EH (cell line): ENCODE measurements at places on chromosomes 11 and 22.

GRCh38 chr22:39545386-39546365 is 13.1 kb upstream of the RPS19BP1 start:
- peak; percentile 22 for DNase-seq

- no peak for DNase-seq
Measured at GRCh38 chr11:76250520-76251225, 44.4 kb upstream of the WNT11 start.

- DNase-seq, result no peak
Measured at GRCh38 chr11:17073370-17074027, 4.0 kb downstream of the RPS13 start.

- peak; percentile 32 for DNase-seq
Measured at GRCh38 chr22:35538801-35539321, 1.8 kb upstream of the RASD2 start.

- no peak for DNase-seq
Measured at GRCh38 chr11:114156782-114157181, 97.3 kb downstream of the ZBTB16 start.

GRCh38 chr11:5684646-5685362 is at the start of gene TRIM5:
Gene TRIM5, minus strand, starts transcription at chr11:5685074. Its CDS starts 4,897 bp downstream, at chr11:5680177.
- DNase-seq, result peak; percentile 98
